ENCODE measurements at places on chromosomes 13 and 19.

GRCh38 chr13:46232281-46232680 is 20.6 kb downstream of the LRRC63 start:
- no peak for DNase-seq

- no peak for DNase-seq
Observed at GRCh38 chr13:103931331-103931845, 865.2 kb upstream of the SLC10A2 start.

DNA sequence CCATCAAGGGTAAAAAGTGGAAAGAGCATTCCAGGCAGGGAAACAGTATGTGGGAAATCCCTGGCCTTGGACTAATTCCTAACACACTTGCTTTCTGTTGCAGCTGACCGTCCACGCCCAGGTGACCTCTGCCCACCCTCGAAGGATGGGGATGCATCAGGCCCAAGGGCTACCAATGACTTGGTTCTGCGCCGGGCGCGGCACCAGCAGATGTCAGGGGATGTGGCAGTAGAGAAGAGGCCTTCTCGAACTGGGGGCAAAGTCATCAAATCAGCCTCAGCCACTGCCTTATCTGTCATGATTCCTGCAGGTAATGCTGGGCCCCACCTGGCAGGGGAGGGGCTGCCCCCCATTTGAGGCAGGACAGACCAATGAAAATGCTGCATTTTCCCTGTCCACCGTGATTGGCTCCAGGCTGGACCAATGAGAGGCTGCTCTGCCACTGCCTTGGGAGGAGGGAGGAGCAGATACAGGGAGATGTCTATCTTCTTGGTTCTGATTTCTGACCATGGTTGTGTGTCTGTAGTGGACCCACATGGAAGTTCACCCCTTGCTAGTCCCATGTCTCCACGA is 12.6 kb downstream of the DNASE2 start:
- no peak for DNase-seq

DNA sequence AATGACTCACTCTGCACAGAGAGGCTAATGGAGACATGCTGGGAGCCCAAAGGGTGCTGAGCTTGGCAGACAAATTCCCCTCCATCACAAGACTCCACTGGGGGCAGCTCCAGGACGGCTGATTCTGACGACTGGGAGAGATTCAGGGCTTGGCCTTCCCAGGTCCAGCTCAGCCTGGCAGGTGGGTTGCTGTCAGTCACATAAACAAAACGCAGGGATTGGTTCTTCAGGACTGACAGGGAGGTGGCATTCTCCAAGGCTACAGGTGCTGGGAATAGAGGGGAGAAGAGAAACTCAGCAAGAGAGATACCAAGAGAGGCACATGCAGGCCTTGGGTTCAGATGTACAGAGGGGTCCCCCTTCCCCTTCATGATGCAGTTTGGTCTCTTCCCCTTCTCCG is 10.7 kb upstream of the ZNF175 start:
- no peak for DNase-seq

GRCh38 chr13:73040484-73040883 is 18.3 kb upstream of the KLF5 start:
- DNase-seq = no peak

GRCh38 chr19:54461210-54461609 is 2.4 kb downstream of the LENG9 start:
- no peak for DNase-seq
